ENCODE measurements at places on chromosomes 16 and 17.
A peak's percentile ranks its signal among the peaks of the same experiment; 100 is the strongest.

DNA sequence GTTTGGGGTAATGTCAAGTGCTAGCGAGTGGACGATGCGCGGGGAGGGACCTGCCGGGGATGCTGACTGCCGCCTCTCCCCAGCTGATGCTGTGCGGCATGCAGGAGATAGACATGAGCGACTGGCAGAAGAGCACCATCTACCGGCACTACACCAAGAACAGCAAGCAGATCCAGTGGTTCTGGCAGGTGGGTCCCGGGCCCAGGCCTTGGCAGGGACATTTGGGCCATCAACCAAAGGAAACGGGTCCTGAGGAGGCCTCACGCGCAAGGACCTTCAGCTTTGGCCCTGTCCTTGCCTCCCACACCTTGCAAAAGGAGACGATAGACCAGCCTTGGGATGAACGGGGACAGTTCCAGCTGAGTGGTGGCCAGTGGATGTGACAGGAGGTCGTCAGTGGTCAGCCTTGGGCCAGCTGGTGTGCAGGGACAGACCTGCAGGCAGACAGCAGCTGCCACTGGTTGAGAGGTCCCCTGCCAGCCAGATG, 13.6 kb upstream of the CLEC18A start:
- peak; percentile 20 for DNase-seq

GRCh38 chr16:85274924-85275323, 162.7 kb upstream of the CIBAR2 start:
- no peak for DNase-seq

DNA sequence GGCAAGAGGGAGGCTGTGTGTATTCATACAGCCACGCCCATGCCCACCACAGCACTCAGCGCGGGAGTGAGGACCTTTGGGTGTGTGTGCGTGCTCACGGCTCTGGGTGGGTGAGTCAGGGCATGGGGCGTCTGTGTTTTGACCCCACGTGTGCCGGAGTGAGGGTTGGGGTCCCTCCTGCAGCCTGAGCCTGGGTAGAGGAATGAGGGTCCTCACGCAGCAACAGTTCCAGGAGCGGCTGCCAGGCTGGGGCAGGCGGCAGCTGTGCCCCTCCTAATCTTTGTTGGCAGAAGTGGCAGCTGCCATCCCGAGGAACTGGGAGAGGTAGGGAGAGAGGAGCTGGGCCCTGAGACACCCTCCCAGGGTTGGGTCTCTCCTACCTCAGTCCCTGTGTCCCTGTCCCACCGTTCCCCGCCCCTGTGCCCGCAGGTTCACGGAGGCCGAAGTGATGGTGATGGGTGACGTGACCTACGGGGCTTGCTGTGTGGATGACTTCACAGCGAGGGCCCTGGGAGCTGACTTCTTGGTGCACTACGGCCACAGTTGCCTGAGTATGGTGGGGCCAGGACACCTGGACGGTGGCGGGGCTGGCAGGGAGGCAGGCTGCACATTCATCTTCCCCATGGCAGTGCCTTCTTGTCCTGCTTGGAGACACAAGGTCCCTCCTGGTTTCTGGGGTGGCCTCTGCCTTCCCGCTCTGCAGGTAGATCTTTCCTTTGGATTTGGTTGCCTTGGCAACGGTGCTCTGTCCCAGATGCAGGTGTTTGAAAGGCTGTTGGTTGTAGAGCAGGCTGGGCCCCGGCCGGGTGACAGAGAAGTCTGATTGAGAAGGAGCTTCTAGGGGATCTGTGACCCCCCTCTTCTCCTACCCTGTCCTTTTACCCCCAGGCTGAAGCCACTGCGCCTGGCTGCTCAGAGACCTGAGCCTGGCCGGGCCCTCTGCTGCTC, 5.9 kb downstream of the DPH1 start:
- no peak for DNase-seq

DNA sequence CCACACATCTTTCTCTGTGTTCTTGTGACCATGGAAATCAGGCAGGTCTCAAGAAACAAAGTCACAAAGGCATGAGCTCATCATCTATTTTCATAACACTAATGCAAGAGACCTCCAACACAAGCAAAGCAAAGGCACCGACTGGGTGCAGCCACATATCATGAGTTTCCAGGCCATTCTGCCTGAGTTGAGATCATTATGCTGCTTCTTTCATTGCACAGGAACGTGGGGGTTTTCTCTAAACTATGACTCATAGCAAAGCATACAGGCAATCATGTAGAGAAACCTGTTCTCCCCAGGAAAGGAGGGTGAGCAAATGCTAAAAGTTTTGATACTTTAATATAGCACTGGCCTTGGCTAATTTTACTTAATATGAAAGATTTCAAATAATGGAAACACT, 60.7 kb downstream of the GRIN2A start:
- DNase-seq = peak; percentile 95

GRCh38 chr16:87491522-87492290, 1.1 kb downstream of the ZCCHC14 start:
- DNase-seq = peak; percentile 58

All from fibroblast of lung (primary cell).